ENCODE measurements at places on chromosomes 12 and 14.
A peak's percentile ranks its signal among the peaks of the same experiment; 100 is the strongest.

- DNase-seq, result no peak
These were observed 161.2 kb downstream of the TMX1 start for GRCh38 chr14:51401272-51401671.

GRCh38 chr12:101436136-101436535, 28.6 kb upstream of the ARL1 start:
- no peak for DNase-seq

- peak; percentile 98 for DNase-seq
These were observed 17.7 kb downstream of the RIN3 start for GRCh38 chr14:92531106-92531873.

DNA sequence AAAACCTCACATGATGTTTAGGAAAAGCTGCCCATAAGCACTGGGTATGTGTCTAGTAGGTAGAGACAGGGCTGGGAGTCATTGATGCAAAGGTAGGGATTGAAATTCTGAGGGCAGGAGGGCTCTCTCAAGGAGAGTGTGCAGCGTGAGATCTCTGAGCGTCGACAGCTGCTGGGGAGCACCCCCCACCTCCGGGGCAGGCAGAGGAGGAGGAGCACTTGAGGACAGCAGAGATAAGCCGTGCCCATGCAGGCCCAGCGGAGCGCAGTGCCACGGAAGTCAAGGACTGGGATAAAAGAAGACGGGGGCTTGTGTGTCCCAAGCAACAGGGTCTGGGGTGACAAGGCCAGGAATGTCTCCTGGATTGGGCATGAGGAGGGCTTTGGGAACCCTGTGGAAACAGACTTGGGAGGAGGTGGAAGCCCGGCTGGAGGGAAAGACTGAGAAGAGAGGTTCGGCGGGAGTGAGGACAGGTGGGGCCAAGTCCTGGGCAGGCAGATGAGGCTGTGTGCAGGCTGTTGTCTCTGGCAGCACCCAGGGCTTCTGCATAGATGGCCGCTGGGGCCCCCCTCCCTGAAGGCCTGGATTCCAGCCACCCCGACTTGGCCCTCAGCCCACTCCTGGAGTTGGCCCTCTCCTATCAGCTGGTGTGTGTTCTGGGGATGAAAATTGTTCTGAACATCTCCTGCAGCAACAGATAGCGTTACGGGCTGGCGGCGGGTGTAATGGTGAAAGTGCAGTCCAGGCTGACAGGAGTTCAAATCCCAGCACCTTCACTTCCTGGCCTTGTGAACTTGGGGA, 1.9 kb downstream of the CACNA2D4 start:
- no peak for DNase-seq

DNA sequence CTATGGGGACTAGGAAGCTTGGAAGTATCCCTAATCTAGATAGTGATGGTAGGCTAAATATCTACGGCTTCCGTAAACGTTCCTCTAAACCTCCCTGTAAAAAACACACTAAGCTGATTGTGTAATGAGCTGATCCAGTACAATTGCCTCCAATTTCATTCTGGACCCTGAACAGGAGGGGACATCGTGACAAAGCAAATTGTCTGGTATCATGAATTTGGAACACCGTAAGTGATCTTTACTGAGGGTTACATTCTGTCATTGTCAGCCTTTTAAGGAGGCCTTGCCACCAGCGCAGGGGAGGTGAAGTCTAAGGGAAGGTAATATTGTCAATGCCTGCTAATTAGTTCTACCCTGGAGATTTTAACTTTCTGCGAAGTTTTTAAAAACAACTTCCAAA, 487 bp upstream of the MGST1 start:
- no peak for DNase-seq

- DNase-seq, result no peak
These were observed 16.1 kb upstream of the KRT8 start for GRCh38 chr12:52920937-52921336.

- no peak for DNase-seq
These were observed 6.8 kb upstream of the SLC38A2 start for GRCh38 chr12:46379352-46379751.

- DNase-seq, result no peak
These were observed 193.6 kb downstream of the KSR2 start for GRCh38 chr12:117774941-117775775.

DNA sequence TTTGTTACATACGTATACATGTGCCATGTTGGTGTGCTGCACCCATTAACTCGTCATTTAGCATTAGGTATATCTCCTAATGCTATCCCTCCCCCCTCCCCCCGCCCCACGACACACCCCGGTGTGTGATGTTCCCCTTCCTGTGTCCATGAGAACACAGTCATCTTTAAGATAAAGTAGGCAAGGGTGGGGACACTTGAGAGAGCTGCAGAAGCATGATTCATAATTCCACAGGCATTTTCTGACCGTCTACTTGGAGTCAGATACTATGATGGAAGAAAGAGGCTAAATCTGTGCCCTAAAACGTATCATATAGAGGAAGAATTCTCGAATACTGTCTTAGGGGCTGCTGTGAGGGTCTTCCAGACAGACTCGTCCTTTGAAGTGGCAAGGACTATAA, 145.9 kb upstream of the VASH1 start:
- DNase-seq, result no peak

- DNase-seq, result no peak
These were observed 4.1 kb downstream of the RDH16 start for GRCh38 chr12:56953314-56953713.

GRCh38 chr12:88677464-88677863, 97.2 kb upstream of the KITLG start:
- no peak for DNase-seq

- no peak for DNase-seq
These were observed 694.7 kb downstream of the SLC16A7 start for GRCh38 chr12:60290532-60290931.

DNA sequence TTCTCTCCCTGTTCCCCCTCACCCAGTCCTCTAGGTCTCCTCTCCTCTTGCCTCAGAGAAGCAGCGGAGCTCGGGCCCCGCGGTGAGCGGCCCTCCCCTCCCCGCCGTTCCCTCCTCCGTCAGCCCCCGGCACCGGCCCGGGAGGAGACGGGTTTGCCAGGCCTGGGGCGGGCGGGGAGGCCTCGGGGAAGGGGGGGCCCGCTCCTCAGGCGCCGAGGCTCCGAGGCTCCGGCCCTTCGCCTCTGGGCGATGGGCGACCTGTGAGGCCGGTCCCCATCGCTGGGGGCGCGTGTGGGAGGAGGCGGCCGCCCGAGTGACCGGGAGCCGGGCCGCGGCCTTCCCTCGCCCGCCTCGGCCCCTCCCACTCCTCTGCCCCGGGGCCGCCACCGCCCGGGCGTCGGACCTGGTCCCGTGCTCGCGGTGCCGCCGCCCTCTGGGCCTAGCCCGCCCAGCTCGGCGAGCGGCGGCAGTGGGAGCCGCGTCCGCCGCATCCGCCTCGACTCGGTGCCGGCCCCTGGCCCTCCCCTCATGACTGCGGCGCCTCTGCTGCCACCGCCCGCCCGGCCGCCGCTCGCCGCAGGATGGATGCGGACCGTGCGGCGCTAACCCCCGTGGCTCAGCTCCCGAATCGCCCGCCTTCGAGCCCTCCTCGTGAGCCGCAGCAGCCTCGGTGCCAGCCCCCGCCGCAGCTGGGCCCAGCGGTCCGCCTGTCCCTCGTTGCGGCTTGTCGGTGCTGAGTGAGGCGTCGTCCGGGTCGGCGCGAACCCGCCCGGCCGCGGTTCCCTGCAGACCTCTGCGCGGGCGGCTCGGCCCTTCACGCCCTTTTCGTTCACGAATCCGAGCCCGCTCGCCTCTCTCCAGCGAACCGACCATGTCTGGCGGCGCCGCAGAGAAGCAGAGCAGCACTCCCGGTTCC, 574 bp downstream of the WNK1 start:
- peak; percentile 43 for DNase-seq

DNA sequence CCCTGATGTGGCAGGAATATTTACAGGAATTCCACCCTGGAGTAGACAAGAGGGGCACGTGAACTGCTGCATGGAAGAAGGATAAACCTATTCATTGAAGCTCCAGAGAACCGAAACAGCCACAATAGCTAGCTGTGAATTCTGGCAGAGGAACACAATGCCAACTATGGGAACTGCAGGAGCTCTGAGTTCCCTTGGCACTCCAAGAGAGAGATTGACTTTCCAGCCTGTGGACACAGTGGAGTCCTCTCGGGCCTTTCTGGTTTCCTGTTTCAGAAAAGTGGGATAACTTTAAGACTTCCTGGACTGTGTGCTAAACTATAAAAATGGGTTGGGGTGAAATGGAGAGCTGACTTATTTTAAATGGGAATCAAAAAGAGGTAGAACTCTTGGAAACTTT, 11.9 kb downstream of the CACNA2D4 start:
- DNase-seq, result no peak

GRCh38 chr14:104199266-104199895, 61.0 kb downstream of the KIF26A start:
- DNase-seq, result no peak

GRCh38 chr12:117280019-117280680, 81.3 kb downstream of the NOS1 start:
- no peak for DNase-seq

GRCh38 chr14:96233661-96234060, 22.3 kb upstream of the BDKRB1 start:
- DNase-seq, result no peak

GRCh38 chr12:89212339-89212771, 139.9 kb downstream of the DUSP6 start:
- peak; percentile 20 for DNase-seq

- peak; percentile 50 for DNase-seq
These were observed 34.3 kb downstream of the ERG28 start for GRCh38 chr14:75626396-75626795.

DNA sequence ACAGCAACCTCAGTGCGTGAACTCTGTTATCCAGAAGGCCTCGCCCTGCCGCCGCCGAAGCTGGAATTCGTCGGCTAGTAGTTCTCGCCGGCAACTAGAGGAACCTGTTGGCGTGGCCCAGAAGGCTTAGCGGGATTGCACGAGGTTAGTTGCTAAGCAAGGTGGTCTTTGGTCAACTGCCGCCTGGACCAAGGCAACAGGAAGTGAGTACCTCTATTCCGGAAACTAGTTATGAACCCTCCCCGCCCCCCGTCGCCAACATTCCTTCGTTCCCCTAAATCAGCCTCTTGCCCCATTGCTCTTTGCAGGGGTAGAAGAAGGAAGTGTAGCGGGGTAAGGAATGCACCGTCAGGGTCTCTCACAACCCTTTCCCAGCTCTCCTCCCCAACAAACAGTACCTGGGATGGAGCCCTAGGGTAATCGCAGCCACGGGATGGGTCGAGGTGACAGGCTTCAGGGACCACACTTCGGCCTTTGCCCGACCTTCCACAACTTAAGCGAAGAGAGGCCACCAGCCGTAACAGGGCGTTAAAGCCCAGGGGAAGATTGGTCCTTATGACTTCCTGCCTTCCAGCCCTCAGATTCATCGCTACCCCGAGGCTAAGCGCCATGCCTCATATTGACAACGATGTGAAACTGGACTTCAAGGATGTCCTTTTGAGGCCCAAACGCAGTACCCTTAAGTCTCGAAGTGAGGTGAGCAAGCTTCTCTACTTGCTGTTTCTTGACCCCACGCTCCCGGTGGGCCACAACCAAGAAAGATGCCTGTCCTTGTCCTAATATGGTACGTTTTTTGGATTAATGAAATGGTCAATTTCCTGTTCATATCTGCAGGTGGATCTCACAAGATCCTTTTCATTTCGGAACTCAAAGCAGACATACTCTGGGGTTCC, at the start of gene GMPR2:
GMPR2 (plus strand) TSS at position 285 of the 893 bp plus-strand sequence; CDS start at position 610, 325 bp downstream.
- no peak for DNase-seq

- DNase-seq, result no peak
These were observed 80.3 kb downstream of the AVPR1A start for GRCh38 chr12:63070709-63071108.

DNA sequence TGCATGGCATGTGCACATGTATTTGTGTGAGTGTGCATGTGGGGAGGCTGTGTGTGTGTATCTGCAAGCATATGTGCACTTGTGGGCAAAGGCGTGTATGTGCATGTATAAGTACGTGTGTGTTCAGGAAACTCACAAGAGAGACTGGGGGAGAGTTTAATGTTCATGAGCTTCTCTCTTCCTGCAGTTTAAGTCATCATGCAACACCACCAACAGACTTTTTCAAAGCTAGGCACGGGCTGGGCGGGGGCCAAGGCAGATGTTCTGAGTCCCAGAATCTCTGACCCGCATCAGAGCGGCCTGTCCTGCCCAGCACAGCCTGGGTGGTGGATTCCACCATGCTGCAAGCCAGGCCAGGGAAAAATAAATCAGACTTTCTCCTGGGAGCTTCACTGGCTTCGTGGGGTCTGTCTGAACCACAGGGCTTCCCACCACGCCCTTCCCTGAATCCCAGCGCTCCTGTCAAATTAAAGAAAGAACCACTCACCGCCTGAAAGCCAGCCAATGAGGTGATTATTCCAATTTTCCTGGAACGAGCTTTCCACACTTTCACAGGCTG, 75.7 kb downstream of the PITPNM2 start:
- DNase-seq, result no peak

DNA sequence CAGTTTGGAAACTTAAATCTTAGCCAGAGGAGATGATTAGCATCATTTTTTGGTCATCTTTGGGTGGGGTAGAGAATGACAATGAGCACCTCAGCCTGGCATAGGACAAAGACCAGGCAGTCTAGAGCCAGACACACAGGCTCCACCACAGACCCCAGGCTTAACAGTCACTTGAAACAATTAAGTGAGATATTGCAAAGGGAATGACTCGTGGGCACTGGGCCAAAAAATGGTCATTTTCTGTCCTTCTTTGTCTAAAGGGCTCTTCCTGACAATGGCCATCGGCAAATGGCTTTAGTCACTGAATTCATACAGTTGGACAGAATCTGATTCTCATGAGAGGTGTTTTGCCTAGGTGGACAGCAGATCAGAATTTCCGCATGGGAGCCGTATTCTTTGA, 78.0 kb upstream of the DICER1 start:
- DNase-seq, result no peak

GRCh38 chr12:94149119-94149780, 873 bp downstream of the PLXNC1 start:
- peak; percentile 59 for DNase-seq

GRCh38 chr14:38623661-38624060, 367.8 kb upstream of the CLEC14A start:
- no peak for DNase-seq

GRCh38 chr14:55794655-55795595, 214.9 kb downstream of the KTN1 start:
- DNase-seq, result no peak

- DNase-seq, result no peak
These were observed 9.1 kb upstream of the KRT80 start for GRCh38 chr12:52200781-52201450.

- DNase-seq, result no peak
These were observed 155.9 kb upstream of the NUDT4 start for GRCh38 chr12:93221841-93222240.

GRCh38 chr12:116594325-116595038, 35.3 kb downstream of the MAP1LC3B2 start:
- peak; percentile 94 for DNase-seq

DNA sequence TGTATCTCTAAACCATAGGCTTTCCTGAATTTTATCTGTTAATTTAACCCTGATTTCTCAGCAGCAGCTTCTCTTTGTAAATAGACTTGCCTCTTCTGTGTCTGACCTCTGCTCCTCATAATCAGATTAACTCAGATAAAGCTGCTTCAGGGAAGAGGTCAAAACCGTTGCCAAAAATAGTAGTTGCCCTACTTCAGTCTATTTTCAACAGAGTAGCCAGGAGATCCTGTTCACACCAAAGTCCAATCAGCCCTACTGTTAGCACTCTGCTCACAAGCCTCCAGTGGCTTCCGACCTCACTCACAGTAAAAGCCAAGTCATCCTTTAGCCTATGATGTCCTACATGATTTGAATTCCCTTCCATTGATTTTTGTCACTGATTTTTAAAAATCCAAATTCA, 258.4 kb downstream of the PPFIA2 start:
- no peak for DNase-seq
